ENCODE measurements at places on chromosomes 2 and 18. TPM values are rescaled to one million over a fixed set of nuclear protein-coding genes. Genes with fewer than 3 reads are reported as not detected.

GRCh38 chr2:50098242-50098641 is 933.7 kb downstream of the NRXN1 start:
- DNase-seq: no peak

GRCh38 chr2:187263675-187264560 is 184.1 kb downstream of the CALCRL start:
- no peak for DNase-seq

- no peak for DNase-seq
Observed at GRCh38 chr2:232994446-232994845, 18.6 kb downstream of the NGEF start.

Gene ADCYAP1
- total RNA-seq: not detected

Gene CDK5R2
- not detected for total RNA-seq

Gene SERPINB10
- total RNA-seq: not detected

- no peak for DNase-seq
Observed at GRCh38 chr2:60364491-60364890, 189.0 kb downstream of the BCL11A start.

Gene METAP1D
- 3.7 TPM for total RNA-seq

DNA sequence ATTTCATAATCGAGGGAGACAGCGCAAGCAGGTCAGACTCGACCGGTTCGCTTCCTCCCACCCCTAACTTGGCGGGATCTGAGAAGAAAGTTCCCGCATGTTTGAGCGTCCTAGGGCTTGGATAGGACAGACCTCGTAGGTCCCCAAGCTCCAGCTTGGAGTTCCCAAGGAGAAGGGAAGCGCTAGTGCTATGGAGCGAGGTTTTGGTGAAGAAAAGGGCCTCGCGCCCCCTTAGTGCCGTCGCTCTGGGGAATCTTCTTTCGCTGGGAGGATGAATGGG is 11.6 kb upstream of the SKOR2 start:
- DNase-seq: no peak

DNA sequence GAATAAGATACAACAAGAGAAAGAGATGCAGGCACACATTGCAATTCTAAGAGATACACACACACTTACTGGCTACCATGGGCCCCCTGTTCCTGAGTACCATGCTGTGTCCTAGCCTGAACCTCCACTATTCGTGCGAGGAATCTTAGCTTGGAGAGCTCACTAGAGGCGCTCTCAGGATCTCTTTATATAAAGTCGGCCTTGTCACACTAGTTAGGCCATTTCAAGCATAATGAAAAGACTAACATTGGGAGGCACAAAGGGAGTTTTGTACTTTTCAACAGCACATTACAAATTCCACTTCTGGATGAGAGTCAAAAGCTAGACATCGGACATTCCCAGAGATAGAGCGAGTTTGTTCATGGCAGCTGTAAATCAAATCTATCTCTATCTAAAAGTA is 365.2 kb downstream of the DSEL start:
- no peak for DNase-seq

Gene SCG2
- total RNA-seq: not detected

Data from CD4-positive, CD25-positive, alpha-beta regulatory T cell (primary cell).